AG08395 (cell line): ENCODE measurements at places on chromosomes 2 and 18.
A peak's percentile ranks its signal among the peaks of the same experiment; 100 is the strongest.

DNA sequence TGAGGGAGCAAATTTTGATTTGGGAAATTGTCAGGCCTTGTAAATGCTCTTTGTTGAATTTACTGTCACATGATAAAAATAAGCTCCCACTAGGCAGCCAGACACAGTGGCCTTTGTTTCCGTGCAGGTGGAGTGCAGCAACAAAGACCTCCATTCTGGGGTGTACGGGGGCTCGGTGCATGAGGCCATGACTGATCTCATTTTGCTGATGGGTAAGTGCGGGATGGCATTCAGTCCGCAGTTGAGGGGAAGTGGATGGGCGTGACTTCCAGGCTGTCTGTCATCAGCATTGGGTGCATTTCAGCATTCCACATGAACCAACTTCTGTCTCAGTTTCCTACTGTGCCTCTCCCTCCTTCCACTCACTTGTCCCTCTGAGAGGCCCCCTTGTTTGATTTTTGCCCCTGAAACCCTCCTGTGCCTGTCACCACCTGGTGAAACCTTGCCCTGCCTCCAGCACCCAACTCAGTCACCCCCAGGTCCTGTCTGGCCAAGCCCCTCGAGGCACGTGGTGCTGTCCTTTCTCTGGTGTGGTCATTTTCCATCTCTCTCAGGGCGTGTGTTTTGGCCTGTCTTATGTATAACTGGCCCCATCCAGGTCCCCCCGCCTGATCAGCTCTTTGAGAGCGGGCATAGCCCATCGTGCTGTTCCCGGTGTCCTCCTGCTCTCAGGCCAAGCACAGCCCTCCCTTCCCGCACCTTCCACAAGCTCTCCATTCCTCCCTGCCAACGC is 16.3 kb downstream of the CNDP2 start:
- DNase-seq, result no peak

DNA sequence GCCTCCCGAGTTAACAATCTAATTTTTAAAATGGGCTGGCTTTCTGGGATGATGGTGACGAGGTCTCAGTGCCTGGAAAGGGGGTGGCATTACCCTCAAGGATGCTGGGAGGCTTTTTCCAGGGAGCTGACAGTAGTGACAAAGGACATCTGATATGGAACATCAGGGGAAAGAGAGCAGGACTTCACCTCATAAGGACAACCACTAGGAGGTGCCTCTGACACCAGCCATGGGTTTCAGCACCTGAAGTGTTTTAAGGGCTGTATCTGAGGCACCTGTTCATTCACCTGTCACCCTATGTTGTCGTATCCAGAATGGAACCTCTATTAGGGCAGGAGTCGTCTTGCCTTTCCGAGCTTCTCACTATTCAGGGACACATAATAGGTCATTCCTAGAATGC is 10.8 kb downstream of the IL36B start:
- no peak for DNase-seq

DNA sequence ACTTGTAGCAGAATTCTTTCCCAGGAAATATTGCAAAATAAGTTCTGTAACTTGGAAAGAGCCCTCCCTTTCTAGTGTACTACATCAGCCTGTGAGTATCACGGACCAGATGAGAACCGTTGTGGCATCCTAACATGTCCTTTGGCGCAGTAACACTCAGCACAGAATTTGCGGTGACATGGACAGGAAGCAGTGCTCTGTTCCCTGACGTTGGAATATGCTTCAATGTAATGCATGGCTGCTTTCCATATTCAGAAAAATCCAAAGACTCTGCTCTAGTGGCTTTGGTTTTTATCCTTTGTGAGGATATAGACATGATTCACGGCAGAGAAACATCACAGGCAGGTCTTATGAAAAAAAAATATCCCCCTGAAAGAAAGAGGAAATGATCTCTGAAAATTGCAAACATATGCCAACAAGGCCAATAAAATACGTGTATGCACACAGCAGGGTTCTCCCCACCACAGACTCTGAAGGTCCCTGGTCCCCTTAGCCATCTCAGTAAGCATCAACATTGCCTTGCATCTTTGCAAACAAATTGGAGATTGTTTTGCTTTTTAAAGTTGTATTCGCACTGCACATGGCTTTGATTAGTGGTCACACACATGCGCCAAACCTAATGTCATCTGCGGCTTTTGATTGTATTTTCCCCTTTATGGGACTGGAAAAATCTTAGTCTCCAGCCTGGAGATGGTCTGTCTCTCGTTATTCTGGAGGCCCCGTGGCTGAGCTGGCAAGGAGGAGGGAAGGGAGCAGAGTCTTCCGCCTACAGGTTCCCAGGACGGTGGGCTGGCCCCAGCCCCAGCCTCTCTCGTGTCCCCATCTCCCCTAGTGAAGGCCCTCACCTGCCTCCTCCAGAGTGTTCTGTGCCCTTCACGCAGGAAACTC is 122.9 kb downstream of the COPS8 start:
- DNase-seq, result peak; percentile 76

GRCh38 chr2:86232910-86233309 is 33.7 kb downstream of the MRPL35 start:
- no peak for DNase-seq

- DNase-seq, result peak; percentile 9
Measured at GRCh38 chr2:152718909-152719645, 657 bp downstream of the ARL6IP6 start.

DNA sequence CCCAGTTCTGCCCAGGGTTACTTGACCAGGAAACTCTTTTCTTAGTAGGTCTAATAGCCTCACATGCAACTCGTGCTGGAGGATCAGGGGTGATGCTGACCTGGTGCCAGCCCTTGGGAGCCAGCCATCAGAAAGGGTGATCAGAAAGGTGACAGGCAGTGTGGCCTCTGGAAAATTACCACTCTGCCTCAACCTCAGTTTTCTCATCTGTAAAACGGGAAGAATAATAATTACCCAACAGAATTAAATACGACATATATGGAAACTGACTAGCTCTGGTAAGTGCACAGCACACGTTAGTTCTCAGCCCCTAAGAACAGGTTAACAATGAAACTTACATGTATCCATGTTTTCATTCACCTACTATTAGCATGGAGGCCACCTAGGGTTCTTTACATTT is 157.6 kb downstream of the EN1 start:
- DNase-seq, result no peak

- DNase-seq, result no peak
Measured at GRCh38 chr2:30714811-30715709, 92.2 kb downstream of the CAPN13 start.

DNA sequence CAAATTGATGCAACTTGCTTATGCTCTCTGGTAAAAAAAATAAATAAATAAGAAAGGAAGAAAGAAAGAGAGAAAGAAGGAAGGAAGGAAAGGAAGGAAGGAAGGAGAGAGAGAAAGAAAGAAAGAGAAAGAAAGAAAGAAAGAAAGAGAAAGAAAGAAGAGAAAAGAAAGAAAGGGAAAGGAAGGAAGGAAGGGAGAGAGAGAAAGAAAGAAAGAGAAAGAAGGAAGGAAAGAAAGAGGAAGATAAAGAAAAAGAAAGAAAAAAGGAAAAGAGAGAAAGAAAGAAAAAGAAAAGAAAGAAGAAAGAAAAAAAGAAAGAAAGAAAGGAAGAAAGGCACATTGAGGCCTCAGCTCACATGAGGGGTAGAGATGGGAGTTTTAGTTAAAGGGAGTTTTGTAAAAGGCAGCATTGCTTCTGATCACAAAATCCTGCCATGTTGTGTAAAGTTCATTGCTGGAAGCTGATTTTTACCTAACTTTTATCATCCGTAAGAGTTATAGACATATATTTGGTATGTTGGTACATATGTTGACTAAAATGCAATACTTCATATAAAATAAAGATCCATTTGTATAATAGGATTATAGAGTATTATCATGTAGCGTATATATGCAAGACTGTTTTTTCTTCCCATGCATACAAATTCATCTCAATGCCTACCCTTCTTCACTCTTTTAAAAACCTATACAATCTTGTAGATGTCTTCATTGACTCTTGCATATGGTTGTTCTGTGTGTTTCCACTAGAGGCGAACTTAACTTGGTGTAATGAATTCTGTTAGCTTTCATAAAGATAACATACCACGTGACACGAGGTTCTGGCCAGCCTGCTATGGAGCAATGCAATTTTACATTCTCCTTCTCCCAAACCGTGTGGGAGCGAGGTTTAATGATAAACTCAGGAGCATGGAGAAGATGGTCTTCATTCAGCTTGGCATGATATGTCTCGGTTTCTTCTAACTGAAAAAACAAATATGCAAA is 32.8 kb downstream of the MYOM1 start:
- peak; percentile 10 for DNase-seq

DNA sequence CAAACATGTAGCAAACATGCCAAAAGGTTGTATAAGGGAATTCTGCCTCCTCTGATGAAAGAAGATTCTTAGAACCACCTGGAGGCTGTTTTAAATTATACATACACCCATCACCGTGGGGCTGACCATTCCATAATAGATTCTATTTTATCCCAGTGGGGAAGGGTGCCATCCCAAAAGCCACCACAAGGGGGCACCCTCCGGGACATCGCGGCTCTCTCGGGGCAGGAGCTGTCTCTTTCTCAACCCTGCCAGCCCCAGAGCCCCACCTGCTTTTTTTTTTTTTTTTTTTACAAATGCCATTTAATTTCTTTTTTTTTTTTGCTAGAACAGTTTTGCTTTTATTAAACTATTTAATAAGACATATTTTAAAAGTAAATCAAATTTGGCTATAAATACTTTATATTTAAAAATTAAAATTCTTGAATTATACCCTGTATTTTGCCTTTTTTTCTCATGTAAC is 8.6 kb upstream of the MTCL1 start:
- DNase-seq, result peak; percentile 85

GRCh38 chr2:148048475-148049221 is 27.8 kb downstream of the MBD5 start:
- DNase-seq, result peak; percentile 11

GRCh38 chr2:221330436-221330835 is 241.7 kb downstream of the EPHA4 start:
- DNase-seq, result no peak

DNA sequence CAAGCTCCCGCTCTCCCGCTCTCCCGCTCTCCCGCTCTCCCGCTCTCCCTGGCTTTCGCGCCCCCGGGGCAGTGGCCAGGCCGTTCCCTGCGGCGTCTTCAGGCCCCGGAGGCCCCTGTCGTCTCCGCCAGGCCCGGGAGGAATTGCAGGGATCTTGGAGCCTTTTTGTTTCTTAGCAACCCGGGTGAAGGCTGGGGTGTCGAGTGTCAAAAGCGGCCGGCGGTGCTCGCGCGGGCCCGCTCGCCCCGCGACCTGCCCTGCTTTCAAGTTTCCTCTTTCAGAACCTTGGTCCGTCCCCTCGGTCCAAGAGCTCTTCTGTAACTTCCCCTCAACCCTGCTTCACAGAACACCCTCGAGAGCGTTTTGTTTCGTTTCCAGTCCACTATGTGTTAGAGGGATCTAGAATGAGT is 1.4 kb downstream of the RNF138 start:
- DNase-seq, result peak; percentile 60

- DNase-seq, result no peak
Measured at GRCh38 chr2:217741381-217741955, 261.3 kb downstream of the TNS1 start.

DNA sequence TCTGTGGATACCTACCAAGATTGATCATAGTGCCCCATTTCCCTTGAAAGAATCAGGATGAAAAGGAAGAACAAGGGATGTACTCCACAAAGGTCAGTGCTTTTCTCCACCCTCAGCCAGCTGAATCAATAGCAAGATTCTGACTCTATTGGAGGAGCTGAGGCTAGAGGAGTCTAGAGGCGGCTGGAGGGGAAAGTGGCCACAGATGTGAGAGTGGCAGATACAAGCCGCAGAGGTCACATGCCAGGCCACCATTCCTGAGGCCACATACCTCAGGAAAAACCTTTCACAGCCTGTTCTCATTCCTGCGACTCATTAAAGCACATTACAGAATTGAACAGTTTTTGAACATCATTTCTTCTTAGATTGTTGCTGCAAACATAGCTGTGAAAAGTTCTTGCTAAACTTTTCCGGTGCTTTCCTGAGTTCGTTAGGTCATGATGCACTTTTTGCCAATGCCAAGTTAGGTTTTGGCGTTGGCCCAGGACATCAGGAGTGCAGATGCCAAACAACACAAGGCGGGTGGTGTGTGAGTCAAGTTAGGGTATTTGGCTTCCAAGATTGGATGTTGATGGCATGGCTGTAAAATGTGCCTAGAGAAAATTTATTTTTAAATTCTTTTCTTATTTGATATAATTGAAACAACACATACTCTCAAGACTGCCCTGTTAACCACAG is 160.7 kb upstream of the SP5 start:
- DNase-seq, result peak; percentile 76

DNA sequence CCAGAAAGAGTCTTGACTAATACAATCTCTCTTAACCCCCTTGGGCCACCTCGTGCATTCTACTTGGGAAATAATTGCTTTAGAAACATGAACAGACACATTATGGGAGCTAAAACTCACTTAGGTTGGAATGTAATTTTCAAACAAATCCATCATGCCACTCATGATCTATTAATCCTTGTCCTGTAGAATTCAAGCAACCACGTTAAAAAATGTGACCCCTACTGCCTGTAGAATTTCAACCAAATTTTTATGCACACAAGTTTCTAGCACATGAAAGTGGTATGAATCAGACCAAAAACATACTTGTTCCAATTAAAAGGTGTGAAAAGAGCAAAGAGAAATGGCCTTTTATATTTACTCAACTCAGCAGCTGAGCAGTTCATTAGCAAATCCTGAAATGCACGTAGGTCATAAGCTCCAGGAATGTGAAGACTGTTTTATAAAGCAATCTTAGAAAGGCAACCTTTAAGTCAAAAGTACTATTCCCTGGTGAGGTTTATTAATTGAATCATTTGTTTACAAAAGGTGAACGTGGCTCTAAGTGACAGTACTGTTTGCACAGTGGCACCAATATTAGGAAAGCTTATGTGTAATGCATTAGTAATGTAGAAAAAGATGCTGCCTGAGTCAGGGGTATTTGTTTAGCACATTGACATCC is 459.4 kb upstream of the UBE2E3 start:
- DNase-seq, result peak; percentile 15

DNA sequence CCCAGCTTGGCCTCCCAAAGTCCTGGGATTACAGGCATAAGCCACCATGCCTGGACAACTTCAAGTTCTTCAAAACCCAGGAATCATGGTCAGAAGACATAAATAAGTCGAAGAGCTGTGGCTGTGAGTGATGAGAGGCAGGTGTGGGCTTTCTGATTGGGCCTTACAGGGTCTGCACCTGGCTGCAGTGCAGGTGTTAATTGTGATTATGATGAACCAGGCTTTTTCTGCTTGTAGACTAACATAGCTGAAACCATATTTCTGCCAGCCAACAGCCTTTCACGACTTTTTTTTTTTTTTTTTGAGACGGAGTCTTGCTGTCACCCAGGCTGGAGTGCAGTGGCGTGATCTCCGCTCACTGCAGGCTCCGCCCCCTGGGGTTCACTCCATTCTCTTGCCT is 14.9 kb upstream of the DTNB start:
- DNase-seq, result no peak

- DNase-seq, result no peak
Measured at GRCh38 chr18:13439461-13439860, 220.9 kb downstream of the LDLRAD4 start.

DNA sequence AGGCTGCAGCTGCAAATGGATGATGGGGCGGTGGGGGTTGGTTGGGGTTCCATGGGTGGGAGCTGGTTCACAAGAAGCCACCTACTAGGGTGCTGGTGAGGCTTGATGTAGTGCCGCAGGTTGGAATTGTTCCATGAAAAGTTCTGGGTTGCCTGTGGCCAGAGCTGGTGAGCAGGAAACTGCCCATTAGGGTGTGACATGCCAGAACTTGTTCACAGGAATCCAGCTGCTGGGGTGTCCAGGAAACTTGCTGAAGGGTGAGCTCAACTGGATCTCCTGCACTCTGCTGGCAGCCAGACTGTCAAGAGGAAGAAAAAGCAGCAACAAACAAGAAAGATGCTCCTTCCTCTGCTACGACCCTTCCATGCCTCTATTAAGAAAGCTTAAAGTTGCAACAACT is 48.8 kb downstream of the MAP3K20 start:
- DNase-seq, result no peak

- DNase-seq, result no peak
Measured at GRCh38 chr2:74052732-74053710, 68.3 kb downstream of the TET3 start.
